ENCODE measurements at places on chromosomes 11 and 22.

DNA sequence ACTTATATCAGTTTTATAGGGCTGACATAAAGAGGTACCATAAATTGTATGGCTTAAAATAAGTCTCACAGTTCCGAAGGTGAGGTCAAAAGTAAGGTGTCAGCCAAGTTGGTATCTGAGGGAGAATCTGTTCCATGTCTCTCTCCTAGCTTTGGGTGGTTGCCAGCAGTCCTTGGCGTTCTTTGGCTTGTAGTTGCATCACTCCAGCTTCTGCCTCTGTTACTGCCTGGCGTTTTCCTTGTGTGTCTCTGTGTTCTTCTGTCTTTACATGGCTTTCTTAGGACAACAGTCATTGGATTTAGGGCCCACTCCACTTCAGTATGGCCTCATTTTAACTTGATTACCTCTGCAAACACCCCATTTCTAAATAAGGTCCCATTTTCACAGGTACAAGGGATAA is 16.7 kb downstream of the MMP7 start:
- ATAC-seq: no peak

DNA sequence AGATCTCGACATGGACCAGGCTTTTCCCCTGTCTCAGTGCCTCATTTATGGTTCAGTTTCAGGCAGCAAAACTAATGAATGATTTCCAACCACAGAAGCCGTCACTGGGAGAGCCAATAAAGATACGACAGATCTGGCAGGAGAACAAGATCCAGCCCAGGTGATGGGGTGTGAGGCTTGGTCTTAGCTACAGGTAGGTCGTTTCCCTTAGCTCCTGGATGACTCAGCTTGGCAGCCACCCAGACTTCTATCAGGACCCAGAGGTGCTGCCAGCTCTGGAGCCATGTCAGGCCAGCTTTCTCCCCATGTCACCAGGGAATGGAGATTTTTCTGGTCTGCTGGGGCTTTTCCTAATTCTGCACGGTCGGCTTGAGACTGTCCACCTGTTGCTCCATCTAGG is 36.3 kb upstream of the APOBEC3A start:
- ATAC-seq: peak; percentile 73

GRCh38 chr11:63445118-63445517 is 45.8 kb downstream of the PLAAT5 start:
- no peak for ATAC-seq

GRCh38 chr11:76656571-76657081 is 13.9 kb downstream of the LRRC32 start:
- ATAC-seq: no peak

DNA sequence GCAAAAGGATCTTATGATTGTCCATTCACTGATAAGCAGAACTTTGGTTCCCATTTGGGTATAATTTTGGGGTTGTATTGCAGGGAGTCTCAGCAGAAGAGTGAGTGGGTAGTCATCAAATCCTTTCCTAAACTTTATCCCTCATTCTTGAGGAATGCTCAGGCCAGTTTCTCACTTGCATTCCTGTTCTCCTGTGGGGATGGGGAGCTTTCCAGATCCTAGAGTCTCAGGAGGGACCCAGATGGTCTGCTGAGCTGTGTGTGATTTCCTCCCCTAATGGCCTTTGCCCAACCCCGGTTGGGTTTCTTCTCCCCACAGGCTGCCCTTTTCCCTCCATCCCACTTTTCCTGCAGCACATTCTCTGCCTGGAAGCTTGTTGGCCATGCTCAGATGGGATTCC is 79.9 kb downstream of the MIAT start:
- no peak for ATAC-seq

DNA sequence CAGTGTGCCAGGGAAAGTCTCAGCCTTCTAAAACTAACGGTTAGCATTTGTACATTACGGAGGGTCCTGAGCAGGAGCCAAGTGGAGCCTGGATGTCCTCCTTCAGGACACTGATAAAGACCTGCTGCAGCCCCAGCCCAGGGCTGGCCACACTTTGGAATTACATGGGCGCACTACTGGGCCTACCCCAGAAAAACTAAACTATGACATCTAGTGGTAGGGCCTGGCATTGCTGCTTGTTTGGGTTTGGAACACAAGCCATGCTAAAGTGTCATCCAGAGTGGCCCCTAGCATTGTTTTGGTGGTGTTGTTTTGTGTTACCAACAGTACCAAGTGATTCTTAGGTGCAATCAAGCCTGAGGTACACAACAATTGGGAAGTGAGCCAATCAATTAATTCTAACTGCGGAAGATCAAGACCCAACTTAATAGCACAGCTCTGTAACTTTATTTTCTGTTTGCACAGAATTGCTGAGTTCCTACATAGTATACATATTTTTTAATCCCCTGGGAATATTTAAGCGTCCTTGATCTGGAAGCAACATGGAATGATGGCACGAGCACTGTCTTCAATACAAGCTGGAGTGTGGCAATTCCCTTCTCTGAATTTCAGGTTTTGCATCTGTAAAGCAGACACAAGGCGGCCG is 340.7 kb downstream of the LARGE1 start:
- ATAC-seq: peak; percentile 84

DNA sequence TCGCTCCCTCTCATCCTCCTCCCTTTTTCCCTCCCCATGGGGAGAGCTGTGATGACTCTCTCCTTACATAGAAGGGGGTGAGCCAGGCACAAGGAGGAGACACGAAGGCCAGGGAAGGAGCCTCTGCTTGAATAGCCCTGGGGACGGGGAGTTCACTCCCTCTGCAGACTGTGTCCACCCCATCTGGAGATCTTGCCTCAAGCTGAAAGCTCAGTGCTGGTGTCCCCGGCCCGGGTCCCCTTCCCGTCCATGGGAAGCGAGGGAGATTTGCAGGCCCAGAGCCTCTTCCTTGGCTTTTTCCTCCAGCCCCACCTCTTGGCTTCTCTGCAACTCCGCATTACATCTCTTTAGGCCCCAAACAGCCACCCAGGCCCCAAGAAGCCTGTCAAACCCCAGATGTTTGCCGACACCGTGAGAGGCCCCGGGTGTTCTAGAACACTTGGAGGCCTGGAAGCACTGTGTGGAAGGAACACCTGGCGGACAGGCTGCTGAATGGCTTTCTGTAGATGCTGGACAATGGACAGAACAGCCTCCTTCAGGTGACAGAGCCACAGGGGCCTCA is 32.3 kb downstream of the LINC01488 start:
- no peak for ATAC-seq

DNA sequence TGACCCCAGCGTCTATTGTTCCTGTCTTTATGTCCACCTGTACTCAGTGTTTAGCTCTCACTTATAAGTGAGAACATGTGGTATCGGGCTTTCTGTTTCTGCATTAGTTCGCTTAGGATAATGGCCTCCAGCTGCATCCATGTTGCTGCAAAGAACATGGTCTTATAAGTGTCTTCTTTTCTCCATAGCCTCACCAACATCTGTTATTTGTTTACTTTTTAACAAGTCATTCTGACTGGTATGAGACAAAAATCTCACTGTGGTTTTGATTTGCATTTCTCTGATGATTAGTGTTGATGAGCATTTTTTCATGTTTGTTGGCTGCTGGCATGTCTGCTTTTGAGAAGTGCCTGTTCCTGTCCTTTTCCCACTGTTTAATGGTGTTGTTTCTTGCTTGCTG is 21.7 kb upstream of the SLN start:
- no peak for ATAC-seq

DNA sequence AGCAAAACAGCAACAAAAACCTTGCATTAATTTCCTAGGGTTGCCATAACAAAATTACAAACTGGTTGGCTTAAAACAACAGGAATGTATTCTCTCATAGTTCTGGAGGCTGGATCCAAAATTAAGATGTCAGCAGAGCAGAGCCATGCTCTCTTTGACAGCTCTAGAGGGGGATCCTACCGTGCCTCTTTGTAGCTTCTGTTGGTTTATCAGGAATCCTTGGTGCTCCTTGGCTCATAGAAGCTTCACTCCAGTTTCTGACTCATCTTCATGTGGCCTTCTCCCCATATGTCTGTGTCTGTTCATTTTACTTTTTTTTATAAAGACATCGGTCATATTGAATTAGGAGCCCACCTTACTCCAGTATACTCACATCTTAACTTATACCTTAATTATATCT is 90.5 kb upstream of the POU2AF2 start:
- no peak for ATAC-seq

All from esophagus mucosa (tissue), 1 donor.